ENCODE measurements at places on chromosomes 12 and 14.

GRCh38 chr12:30437616-30438015 lies 258.1 kb downstream of the IPO8 start:
- DNase-seq = no peak

DNA sequence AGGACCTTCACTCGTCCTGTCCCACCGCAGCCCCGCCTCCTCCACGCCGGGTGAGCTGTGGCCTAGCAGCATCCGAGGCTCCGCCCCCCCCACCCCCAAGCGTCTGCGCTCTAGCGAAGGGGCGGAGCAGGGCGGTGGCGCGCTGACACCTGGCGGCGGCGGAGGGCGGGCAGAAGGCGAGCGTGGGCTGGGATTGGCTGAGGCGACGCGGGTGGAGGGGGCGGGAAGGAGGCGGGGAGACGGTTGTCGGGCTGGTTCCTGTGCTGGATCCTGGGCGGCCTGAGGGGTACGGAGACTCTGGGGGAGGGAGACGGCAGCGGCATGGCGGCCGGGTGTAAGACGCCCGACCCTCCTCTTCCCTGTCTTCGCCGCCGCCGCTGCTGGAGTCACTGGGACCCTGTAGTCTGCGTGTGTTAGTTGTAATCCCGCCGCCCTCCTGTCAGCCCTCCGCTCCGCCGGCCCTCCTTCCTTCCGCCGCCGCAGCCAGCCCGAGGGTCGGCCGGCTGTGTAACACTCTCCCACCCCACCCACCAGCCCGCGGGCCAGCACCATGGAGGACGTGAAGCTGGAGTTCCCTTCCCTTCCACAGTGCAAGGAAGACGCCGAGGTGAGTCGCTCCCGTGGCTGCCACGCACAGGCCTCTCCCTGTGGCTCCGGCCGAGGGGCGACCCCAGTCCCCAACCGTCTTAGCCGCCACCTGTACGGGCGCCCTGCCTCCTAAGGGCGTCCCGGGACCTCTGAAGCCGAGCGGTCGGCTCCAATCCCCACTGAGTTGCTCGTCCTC lies at the start of gene STYX:
STYX (plus strand) TSS at position 242 of the 784 bp plus-strand sequence; CDS start at position 551, 309 bp downstream.
- DNase-seq = peak; percentile 100

GRCh38 chr14:68966872-68967301 lies 12.2 kb downstream of the ACTN1 start:
- no peak for DNase-seq

DNA sequence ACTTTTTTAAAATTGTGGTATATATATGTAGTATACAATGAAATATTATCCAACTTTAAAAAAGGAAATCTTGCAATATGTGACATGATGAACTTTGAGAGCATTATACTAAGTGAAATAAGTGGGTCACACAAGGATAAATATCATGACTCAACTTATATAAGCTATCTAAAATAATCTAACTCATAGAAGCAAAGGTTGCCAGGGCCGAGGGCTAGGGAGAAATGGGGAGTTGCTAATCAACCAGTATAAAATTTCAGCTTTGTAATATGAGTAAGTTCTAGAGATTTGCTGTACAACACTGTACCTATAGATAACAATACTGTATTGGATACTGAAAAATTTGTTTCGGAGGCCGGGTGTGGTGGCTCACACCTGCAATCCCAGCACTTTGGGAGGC lies 38.5 kb downstream of the TAOK3 start:
- no peak for DNase-seq

GRCh38 chr14:76938092-76938500 lies 90.4 kb downstream of the IRF2BPL start:
- no peak for DNase-seq

- DNase-seq = no peak
Observed at GRCh38 chr12:80712866-80713265, 3.8 kb upstream of the MYF5 start.

DNA sequence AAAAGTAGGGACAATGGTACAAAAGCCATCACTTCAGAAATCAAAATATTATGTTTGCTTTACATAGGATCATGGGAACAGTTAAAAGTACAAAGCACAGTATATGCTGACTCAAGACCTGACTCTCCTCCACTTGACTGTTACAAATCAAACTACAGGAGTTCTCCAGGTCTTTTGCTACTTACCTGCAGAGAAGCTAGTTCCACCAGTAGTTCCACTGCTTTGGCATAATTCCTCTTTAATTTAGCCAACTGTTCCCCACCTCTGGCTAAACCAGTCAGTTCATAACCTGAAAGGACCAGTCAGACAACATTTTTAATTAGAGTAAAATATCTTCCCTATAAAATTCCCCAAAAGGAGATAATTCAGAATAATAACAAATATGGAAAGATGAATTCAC lies 14.0 kb downstream of the ATP6V1D start:
- no peak for DNase-seq

DNA sequence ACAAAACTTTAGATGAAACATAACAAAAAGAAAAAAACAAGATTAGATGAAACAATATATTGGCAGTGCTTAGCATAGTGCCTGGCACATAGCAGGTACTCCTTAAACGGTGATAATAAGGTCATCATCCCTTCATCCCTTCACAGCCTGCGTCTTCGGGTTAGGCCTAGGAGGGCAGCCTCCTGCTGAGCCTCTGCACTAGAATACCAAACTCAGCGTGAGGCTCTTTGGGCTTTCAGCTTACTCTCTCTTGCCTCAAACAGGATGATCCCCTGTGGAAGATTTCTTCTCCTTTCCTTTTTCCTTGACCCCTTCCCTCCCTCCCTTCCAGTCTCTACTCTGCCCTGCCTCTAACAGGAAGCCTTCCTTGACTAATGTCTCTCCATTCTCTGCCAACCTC lies 14.4 kb upstream of the FIGNL2 start:
- peak; percentile 59 for DNase-seq

DNA sequence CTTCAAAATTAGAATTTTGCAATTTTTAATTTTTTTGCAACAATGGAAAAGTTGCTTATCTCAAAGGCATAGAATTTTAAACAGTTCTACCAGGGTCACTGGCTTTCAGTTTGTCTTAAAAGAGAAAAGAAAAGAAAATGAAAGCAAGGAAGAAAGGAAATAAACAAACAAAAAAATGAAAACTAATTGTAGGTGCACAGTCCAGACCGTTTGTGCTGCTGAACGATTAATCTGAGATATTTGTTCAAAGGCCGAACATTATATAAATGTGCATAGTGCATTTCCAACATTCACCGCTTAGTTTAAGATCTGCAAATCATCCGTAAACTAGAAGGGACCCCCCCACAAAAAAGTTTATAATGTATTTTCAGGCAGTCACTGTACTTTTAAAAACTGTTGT lies 5.5 kb upstream of the OTX2 start:
- no peak for DNase-seq

DNA sequence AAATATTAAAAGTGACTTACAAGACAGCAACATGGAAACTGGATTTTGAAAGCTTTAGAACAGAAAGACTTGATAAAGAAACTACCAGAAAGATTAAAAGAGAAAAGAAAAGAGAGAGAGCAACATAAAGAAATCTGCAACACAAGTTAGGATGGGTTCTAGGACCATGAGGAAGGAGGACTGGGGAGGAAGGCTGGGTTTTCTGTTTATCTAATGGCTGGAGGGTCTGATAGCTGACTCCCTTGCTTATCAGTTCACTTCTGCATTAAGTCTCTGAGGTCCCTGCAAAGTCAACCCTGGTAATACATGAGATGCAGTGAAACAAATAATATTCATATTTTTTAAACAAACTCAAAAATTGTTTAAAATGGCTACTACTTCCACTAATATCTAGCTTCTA lies 90.1 kb downstream of the RPAP3 start:
- no peak for DNase-seq

DNA sequence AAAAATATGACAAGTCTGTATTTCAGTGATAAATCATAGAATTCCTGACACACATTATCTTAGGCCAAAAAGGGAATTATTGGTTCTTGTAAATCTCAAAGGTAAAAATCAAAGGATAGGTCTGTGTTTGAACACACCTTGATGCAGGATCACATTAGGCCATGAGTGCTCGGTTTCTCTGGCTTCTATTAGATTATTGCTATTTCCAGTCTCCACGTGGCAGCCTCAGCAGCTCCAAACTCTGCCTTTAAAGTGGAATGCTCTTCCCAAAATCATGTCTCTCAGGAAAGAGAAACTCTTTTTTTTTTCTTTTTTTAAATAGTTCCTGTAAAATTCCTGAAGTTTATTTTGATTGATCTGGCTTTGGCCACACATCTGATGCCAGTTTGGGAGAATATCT lies 105.6 kb upstream of the FRMD6 start:
- DNase-seq = no peak

- DNase-seq = no peak
Observed at GRCh38 chr12:113197518-113198077, 12.1 kb downstream of the RITA1 start.

GRCh38 chr12:115166698-115167315 lies 482.8 kb upstream of the TBX3 start:
- no peak for DNase-seq

GRCh38 chr14:104143521-104144452 lies 5.4 kb downstream of the KIF26A start:
- DNase-seq = peak; percentile 15

DNA sequence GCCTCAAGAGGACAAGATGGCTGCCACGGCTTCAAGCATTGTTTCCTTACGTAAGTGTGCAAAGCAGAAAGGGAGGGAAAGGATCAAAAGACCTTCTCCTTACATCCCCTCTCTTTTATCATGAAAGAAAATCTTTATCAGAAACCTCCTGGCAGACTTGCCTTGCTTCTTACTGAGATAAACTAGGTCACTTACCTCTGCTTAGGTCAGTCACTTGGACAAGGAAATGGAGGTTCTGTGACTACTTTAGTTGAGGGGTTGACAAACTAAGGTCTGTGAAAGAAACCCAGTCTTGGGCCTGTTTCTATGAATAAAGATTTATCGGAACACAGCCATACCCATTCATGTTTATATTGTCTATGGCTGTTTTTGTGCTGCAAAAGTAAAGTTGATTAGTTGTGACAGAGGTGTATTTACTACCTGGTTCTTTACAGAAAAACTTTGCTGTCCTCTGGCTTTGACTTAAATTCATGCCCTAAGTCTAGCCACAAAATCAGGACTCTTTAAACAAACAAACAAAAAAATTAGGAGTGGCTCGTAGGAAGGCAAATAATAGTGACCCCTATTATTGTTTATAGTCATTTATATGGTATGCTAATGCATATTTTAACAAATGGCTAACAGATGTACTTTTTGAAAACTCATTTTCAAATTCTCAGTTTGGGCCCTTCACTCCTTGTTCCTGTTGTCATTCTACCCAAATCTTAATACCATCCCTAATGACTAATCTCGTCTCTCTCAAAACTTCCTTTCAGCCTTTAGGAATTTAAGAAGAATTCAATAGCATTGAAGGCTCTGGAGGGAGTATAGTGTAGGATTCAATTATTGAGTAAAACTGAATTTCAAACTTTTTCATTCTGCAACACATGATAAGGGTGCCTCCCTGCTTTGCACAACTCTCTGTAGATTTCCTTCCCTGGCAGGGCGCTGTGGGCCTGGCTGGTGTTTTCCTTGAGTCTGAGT lies 42.0 kb upstream of the ATP2B1 start:
- no peak for DNase-seq

DNA sequence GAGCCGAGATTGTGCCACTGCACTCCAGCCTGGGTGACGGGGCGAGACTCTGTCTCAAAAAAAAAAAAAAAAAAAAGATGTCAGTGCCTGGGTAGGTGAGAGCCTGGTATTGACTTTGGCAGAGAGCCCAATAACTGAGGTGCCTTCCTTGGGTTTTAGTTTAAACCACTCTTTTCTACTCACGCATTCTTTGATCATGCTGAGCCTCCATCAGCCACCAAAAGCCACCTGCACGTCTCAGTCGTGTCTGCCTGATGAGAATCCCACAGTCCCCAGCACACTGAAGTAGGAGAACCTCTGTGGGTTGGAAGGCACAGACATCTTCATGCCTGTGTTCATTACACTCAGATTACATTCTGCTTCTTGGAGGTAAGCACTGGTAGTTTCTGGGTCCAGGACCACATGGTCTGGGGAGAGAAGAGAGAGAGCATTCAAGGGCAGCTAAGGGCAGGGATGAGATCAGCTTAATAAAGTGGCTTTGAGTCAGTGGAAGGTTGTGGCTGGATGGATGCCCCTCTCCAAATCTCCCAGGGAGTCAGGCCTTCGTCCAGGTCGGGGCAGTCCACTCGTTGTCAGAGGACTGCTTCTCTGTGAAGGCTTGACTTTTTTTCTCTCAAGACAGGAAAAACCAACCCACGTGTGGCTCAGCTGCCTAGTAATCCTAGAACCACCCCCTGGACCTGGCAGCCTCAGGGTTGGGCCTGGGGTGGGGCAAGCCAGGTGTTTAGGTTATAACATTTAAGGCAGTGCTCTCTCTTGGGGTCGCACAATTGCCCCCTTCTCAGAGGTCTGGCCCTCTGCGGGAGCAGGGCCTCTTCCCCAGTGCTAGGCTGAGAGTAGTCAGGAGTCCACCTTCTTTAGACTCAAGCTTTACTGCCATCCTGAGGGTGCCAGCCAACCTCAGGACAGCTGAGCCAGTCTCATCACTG lies 32.6 kb upstream of the MAX start:
- no peak for DNase-seq

- DNase-seq = no peak
Observed at GRCh38 chr12:21434699-21435098, 2.8 kb upstream of the PYROXD1 start.

GRCh38 chr12:107735763-107736162 lies 25.2 kb downstream of the PRDM4 start:
- DNase-seq = no peak

GRCh38 chr12:94073441-94074051 lies 74.8 kb upstream of the PLXNC1 start:
- DNase-seq = no peak

- no peak for DNase-seq
Observed at GRCh38 chr12:48002773-48003218, 1.5 kb downstream of the COL2A1 start.

GRCh38 chr14:33943096-33943883 lies 7.6 kb downstream of the EGLN3 start:
- DNase-seq = no peak

- no peak for DNase-seq
Observed at GRCh38 chr12:89355243-89356068, 3.2 kb upstream of the DUSP6 start.

- no peak for DNase-seq
Observed at GRCh38 chr12:41333974-41334373, 145.9 kb downstream of the PDZRN4 start.

GRCh38 chr12:124233041-124233796 lies 61.7 kb upstream of the RFLNA start:
- no peak for DNase-seq

DNA sequence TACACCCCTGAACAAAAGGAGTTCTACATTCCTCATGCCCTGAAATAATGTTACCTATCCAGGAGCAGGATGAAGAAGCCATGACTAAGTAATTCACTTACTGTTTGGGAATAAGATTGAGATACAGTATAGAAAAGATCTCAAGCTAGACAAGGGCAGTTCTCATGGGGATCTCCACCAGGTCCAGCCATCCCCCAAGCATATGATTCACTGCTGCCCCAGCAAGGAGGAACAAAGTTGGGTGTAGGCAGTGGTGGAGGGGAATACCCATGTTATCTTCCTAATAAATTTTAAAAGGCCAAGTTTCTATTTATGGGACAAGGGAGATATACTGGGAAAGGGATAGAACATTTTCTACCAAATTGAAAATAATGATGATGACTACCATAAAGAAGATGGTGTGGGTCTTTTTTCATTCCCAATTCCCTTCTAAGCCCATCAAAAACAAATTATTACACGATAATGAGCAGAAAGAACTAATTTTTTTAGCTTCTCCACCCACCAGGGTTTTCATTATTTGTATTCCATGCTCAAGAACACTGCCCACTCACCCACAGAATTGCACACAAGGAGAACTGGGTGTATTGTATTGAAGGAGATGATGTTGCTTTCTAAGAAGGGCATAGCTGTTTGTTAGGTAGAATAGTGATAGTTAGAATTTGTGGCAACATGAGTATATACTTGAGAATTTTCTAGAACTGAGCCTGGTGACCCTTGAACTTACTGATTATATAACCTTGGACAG lies 204.6 kb downstream of the BTG1 start:
- DNase-seq = no peak

Measured in H9 (cell line).